ENCODE measurements at places on chromosomes 3 and 15.

DNA sequence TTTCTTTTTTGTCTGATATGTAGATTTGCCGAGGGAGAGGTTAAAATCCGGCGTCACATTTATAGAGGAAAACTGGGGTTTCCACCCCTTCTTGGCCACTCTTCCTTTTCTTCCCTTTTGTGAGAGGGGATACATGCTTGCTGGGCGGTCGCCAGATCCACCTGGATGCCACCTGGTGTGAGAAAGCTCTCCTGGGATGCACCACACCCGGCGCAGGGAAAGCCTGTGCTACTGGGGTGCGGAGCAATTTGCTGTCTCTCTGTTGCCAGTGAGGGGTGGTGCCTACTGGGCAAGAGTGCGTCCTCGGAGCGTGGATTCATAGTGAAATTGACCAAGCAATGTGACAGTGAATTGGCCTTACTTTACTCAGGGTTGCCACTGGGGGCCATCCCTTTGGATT, 2.5 kb upstream of the RGMA start:
- DNase-seq, result no peak
- no peaks in the 10 kb centered on the region for H3K36me3 ChIP-seq
- no peak overlapping the region for H3K27ac ChIP-seq
- no peaks in the 10 kb centered on the region for H3K27me3 ChIP-seq
- no peak overlapping the region for H3K4me3 ChIP-seq

- no peak for DNase-seq
- no peaks in the 10 kb centered on the region for H3K27me3 ChIP-seq
- no peak overlapping the region for H3K4me3 ChIP-seq
- H3K36me3 ChIP-seq, result no peaks in the 10 kb centered on the region
- H3K27ac ChIP-seq, result no peak overlapping the region
Observed at GRCh38 chr15:81411051-81411450, 37.0 kb upstream of the TMC3 start.

DNA sequence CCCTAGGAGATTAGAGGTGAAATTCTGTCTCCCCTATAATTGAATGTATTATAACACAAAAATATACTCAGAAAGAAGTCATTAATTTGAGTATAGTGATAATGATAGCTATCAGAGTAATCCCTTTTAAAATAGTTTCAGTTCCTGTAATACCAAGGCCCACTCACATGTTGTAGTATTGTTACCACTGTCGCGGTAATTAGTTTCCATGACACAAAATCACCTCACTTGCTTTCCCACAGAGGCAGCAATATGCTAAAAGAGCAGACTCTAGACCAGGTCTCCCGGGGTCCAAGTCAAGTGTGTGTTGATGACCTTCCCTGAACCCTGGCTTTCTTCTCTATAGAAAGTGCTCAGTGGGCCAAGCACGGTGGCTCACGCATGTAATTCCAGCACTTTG, 39.5 kb upstream of the NSMCE3 start:
- no peak overlapping the region for H3K4me3 ChIP-seq
- DNase-seq, result no peak
- no peaks in the 10 kb centered on the region for H3K36me3 ChIP-seq
- H3K27ac ChIP-seq, result no peak overlapping the region

DNA sequence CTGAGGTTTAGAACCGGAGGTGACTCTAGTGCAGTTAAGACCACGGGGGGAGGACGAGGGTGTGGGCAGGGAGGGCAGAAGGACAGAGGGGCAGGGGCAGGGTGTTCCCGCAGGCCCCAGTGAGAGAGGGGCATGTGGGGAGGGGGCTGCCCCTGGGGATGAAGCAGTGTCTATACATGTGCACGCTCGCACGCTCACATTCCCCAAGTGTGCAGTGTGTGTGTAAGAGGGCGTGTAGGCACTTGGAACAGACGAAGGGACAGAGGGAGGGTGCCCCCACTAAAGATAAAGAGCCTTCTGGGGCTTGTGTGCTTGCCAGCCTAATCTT, 69.5 kb upstream of the MEF2A start:
- no peaks in the 10 kb centered on the region for H3K36me3 ChIP-seq
- DNase-seq, result no peak
- peaks cover 4% of the 10 kb centered on the region for H3K27me3 ChIP-seq
- H3K4me1 ChIP-seq, result peaks cover 9% of the 10 kb centered on the region

- DNase-seq, result no peak
- H3K36me3 ChIP-seq, result no peaks in the 10 kb centered on the region
- peak overlapping the region; percentile 100 for H3K27ac ChIP-seq
- H3K4me3 ChIP-seq, result peak overlapping the region; percentile 77
- H3K27me3 ChIP-seq, result no peaks in the 10 kb centered on the region
- H3K4me1 ChIP-seq, result peaks cover 31% of the 10 kb centered on the region
Observed at GRCh38 chr3:157087780-157088600, 72.0 kb downstream of the CCNL1 start.
